GM12878 (cell line): ENCODE measurements at places on chromosomes 6 and 20.

GRCh38 chr6:168400037-168400436, 40.9 kb upstream of the SMOC2 start:
- H3K4me3 ChIP-seq, result no peak overlapping the region
- no peaks in the 10 kb centered on the region for H3K36me3 ChIP-seq
- no peak for DNase-seq
- no peaks in the 10 kb centered on the region for H3K4me1 ChIP-seq

DNA sequence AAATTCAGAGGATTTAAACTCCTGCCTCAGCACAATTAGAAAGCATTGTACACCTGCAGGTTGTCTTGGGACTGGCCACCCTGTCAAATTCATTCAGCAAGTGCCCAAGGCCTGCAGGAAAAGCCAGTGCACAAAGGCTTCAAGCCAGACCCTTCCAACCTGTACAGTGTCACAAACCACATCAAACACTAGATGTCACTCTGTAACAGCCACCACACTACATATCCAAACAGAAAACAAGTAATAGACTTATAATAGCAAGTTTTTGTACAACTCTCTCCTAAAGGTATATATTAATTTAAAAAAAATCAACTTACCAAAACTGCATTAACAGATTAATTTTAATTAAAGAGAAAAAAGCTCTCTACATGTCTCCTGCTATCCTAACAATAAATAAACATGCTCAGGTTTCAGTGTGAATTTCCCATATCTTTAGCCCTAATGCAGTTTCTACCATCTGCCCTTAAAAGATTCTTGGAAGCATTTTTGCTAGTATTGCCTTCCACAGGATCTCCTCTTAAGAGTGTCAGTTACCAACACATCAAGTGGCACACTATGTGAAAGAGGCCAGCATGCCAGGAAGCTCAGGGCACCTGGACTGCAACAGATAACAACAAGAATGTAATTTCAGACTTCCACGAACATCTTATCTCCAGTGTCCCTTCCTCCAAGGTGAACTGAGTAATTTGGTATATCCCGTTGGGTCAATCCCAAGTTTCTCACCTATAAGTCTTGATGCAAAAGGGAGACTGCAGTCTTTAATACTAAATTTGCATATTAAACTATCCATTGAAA, 47.5 kb downstream of the RALGAPA2 start:
- no peak overlapping the region for H3K4me3 ChIP-seq
- DNase-seq, result no peak
- no peak overlapping the region for H3K27ac ChIP-seq
- no peaks in the 10 kb centered on the region for H3K27me3 ChIP-seq
- peaks cover 17% of the 10 kb centered on the region for H3K4me1 ChIP-seq
- no peaks in the 10 kb centered on the region for H3K36me3 ChIP-seq

DNA sequence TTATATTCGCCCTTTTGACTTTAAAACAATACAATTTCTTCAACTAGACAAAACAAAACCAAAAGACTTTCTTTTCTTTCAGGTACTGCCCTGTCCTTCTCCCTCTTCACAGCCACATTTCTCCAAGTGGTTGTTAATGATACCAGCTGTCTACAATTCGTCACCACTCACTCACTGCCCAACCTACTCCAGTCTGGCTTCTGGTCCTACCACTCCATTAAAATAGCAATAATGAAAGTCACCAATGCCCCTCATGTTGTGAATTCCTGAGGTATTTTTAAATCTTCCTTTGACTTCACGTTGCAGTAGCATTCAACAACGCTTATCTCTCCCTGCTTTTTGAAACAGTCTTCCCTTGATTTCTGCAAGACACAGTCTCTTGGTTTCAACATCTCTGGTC, 11.6 kb upstream of the MAN1A1 start:
- no peak overlapping the region for H3K27ac ChIP-seq
- H3K27me3 ChIP-seq, result no peaks in the 10 kb centered on the region
- H3K36me3 ChIP-seq, result no peaks in the 10 kb centered on the region
- no peak overlapping the region for H3K4me3 ChIP-seq
- DNase-seq, result no peak
- H3K4me1 ChIP-seq, result no peaks in the 10 kb centered on the region

GRCh38 chr6:107495196-107495643, 5.3 kb downstream of the SOBP start:
- H3K4me3 ChIP-seq, result no peak overlapping the region
- peaks cover 4% of the 10 kb centered on the region for H3K4me1 ChIP-seq
- no peak overlapping the region for H3K27ac ChIP-seq
- no peak for DNase-seq

DNA sequence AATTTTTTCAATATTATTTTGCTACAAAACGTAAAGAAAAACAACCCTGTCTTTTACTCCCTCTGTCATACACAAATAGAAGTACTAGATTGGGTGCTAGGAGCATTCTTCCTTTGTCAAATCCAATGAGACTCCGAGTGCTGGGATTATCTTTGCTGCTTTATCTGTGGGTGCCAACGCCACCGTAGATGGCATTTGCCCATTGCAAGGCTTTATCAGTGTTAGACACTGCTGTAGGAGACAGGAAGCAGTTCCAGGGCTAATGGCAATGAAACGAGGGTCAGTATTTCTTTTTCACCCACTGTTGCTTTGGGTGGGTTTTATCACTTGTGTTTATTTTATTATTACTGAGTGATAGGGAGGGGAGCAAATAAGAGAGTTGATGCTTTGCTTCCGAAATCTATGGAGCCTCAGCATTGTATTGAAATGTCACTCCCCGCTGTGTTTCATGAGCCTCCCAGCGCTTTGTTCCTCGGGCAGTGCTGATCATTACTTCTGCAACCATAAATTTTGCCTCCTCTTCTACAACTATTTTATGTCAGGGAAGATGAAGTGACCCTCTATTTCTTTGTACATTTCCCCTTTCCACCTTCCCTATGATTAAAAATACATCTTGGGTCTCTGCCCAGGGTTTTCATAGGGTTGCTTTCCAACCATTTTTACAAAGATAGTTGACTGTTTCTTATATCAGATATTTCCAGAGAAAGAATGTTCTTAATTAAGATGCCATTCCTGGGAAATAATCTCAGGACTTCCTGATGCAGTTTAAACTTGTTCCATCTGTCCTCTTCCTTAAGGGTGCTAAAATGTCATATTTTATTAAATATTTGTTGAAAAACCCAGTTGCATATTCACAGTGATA, 86.7 kb upstream of the LAMP5 start:
- no peaks in the 10 kb centered on the region for H3K27me3 ChIP-seq
- H3K36me3 ChIP-seq, result no peaks in the 10 kb centered on the region
- H3K27ac ChIP-seq, result no peak overlapping the region

DNA sequence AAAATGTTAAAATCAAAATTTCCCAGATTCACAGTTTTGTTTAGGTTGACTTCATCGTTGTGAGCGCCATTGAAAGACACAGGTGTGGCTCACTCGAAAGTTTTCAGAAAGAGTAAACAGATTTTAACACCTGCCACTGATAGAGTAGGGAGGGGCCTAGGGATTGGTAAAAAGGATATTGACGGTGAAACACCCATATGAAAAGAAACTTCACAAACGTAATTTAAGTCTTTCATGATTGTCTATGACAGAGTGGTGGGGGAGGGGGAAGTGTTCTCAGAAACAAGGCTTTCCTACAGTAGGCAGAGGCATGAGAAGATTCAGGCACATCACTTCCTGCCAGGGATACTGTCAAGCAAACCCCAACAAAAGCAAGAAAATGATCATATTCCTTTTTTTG, 101.4 kb downstream of the PERP start:
- no peaks in the 10 kb centered on the region for H3K4me1 ChIP-seq
- no peaks in the 10 kb centered on the region for H3K36me3 ChIP-seq
- H3K27ac ChIP-seq, result no peak overlapping the region
- no peak for DNase-seq
- no peak overlapping the region for H3K4me3 ChIP-seq

DNA sequence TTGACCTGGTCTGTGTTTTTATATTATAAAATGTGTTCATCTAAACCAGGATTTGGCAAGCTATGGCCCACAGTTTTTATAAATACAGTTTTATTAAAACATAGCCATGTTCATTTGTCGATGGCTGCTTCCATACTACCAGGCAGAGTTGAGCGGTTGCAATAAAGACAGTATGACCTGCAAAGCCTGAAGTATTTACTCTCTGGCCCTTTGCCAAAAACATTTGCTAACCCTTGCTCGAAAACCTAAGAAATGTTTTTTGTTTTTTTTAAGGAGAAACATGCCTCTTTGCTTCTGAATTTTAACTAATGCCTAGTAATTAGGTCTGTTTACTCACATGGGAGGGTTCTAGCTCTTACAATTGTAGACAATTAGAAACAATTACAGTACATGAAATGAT, 67.4 kb upstream of the SMIM28 start:
- no peaks in the 10 kb centered on the region for H3K36me3 ChIP-seq
- no peaks in the 10 kb centered on the region; the same call in 1 of the 2 replicates for H3K27me3 ChIP-seq
- no peak overlapping the region for H3K4me3 ChIP-seq
- H3K27ac ChIP-seq, result no peak overlapping the region
- no peaks in the 10 kb centered on the region for H3K4me1 ChIP-seq

DNA sequence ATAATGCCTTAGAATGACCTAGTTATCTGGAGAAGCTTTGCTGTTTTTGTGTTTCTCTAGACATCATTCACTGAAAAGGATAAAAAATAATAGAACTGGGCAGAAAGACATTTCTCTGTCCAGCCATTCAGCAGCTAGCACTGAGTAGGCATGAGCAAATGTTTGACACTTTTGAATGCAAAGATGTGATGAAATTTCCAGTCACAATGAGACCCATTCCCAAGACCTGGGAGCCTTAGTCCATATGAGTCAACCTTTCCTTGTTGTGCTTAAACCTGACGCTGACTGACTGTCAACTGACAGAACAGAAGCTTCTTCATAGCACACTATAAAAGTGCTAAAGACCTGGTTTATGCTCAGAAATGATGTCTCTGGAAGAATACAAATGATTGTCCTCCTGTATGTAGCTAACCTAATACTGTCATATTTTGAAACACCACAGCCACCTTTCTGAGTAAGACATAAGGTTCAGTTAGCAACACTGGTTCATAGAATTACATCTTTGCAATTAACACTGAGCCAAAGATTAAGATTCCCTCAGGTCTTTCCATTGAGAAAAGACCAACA, 17.1 kb downstream of the RALGAPA2 start:
- DNase-seq, result no peak
- no peaks in the 10 kb centered on the region for H3K36me3 ChIP-seq
- H3K4me1 ChIP-seq, result peaks cover 18% of the 10 kb centered on the region
- H3K27ac ChIP-seq, result no peak overlapping the region
- no peaks in the 10 kb centered on the region for H3K27me3 ChIP-seq
- no peak overlapping the region for H3K4me3 ChIP-seq

GRCh38 chr6:159627939-159628338, 65.1 kb downstream of the SOD2 start:
- H3K27ac ChIP-seq, result no peak overlapping the region
- H3K4me3 ChIP-seq, result no peak overlapping the region
- DNase-seq, result no peak
- no peaks in the 10 kb centered on the region for H3K4me1 ChIP-seq
- no peaks in the 10 kb centered on the region for H3K27me3 ChIP-seq
- no peaks in the 10 kb centered on the region for H3K36me3 ChIP-seq

DNA sequence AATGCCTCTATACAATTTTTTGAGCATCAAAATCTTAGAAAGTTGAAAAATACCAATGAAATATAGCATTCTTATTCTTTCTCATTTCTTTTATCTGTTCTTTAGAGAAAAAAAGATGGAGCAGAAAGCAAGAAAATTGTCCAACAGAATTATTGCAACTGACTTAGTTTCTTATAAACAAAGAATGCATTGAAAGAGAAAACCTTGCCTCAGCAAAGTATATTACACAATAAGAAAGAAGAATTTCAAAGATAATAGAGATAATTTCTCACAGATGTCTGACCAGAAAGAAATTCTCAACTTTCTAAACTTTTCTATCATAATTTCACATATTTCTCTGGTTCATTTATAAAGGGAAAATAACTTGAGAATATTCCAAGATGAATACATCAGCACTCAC, 47.0 kb upstream of the PRND start:
- no peak overlapping the region for H3K4me3 ChIP-seq
- no peaks in the 10 kb centered on the region for H3K4me1 ChIP-seq
- no peaks in the 10 kb centered on the region for H3K27me3 ChIP-seq

DNA sequence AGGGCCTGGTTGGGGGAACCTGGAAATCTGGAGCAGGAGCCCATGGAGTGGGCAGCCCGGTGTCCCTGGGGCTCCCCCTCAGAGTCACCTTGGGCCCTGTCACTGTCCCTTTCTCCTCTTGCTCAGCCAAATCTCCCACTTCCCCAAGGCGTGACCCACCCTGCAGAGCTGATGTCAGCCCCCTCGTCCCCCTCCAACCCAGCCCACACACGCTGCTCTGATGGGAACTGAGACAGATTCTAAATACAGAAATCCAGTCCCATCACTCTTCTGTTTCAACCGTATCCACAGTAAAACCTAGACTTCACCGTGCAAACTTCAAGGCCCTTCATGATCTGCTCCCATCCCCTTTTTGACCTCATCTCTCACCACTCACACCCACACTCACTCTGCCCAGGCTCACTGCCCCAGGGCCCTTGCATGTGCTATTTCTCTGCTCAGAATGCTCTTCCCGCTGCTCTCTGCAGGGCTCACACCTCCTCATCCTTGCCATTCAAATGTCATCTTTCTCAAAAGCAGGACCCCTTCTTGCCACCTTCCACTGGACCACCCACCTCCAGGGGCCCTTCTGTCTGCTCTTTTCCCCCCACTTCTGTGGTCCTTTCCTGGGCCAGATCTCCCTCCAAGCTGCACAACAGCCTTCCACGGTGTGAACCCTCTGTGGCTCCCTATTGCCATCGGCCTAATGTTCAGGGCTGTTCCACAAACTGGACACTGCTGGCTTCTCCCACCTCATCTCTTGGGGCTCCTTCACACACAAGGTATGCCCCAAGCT, 16.6 kb downstream of the TGM2 start:
- H3K27ac ChIP-seq, result no peak overlapping the region
- H3K4me1 ChIP-seq, result peaks cover 28% of the 10 kb centered on the region
- H3K36me3 ChIP-seq, result no peaks in the 10 kb centered on the region
- H3K4me3 ChIP-seq, result no peak overlapping the region
- no peaks in the 10 kb centered on the region for H3K27me3 ChIP-seq

DNA sequence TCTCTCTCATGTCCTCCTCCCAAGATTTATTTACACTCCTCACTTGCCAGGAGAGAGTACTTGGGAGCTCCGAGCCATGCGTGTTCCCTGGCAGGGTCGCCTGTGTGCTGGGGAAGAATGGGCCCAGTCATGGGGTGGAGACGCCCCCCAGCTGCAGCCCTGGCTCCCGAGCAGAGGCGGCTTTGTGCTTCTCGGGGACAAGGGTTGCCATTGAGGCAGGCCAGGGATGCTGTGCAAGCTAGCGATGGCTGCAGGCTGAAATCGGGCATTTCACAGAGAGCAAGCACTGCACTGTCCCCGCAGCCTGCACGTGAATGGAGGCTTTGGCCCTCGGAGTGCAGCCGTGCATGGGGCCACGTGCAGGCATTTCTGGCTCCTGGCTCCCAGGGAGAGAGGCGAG, 23.8 kb downstream of the PHACTR3 start:
- H3K36me3 ChIP-seq, result no peaks in the 10 kb centered on the region
- no peak for DNase-seq
- no peak overlapping the region for H3K27ac ChIP-seq
- no peaks in the 10 kb centered on the region for H3K27me3 ChIP-seq
- no peaks in the 10 kb centered on the region for H3K4me1 ChIP-seq
- no peak overlapping the region for H3K4me3 ChIP-seq
